Neural crest cell (in vitro differentiated cells): ENCODE measurements at places on chromosomes 12 and 14.

DNA sequence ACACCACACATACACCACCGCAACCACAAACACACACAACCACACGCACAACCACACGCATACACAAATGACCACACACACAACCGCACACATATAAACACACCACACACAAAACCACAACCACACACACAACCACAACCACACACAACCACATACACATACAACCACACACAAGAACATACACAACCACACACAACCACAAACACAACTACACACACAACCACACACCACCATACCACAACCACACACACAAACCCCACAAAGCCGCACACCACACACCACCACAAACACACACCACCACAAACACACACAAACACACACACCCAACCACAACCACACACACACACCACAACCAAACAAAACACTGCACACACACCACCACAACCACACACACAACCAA lies 107.5 kb upstream of the FZD10 start:
- DNase-seq, result no peak

DNA sequence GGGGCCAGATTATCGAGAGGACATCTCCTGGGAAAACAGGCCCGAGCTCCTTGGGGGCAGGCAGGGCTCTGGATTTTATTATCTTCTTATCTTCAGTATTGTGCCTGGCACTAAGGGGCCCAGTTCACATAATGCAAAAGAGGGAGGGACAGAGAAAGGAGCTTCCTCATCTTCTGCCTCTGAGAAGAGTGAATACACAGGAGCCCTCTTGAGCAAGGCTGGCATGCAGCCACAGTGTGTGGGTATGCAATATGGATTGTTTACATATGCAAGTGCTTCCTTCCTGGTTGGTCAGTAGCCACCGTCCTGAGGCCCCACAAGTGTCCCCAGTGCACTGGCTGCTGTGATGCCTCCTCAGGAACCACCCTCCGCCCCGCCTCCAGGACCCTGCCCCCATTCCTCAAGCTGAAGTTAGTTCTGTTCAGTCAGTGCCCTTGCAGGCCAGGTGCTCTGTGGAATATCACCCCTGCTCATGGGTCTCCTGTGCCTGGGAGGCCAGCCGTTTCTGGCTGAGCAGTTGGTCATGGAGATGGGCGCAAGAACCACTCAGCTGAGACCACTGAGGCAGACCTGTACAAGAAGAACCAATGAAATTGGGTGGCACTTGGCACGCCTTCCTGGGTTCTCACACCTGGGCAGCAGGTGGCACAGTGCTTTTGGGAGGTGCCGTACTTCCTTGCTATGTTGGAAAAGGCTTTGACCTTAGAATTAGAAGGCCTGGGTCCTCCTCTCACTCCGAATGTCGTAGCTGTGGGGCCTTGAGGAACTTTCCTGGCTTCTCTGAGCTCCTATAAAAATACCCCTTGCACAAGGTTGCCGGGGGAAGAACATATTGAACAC lies 35.1 kb upstream of the ACTN1 start:
- DNase-seq, result no peak

DNA sequence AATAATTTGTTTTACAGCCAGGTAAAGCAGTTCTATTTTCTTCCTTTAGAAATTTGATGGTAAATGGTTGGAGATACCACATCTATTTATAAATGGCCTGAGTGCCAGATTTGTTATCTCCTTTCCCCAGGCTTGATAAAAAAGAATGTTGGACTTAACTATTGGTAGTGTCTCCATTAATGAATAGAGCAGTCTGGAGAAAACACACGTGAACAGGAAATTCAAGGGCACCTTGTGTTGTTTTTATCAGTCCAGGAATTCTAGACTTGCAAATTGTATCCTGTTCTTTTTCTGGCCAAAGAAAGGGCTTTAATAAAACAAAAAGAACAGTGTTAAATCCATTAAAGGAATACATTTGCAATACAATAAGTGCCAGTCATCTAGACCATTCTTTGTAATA lies 40.8 kb upstream of the BMAL2 start:
- DNase-seq, result no peak

DNA sequence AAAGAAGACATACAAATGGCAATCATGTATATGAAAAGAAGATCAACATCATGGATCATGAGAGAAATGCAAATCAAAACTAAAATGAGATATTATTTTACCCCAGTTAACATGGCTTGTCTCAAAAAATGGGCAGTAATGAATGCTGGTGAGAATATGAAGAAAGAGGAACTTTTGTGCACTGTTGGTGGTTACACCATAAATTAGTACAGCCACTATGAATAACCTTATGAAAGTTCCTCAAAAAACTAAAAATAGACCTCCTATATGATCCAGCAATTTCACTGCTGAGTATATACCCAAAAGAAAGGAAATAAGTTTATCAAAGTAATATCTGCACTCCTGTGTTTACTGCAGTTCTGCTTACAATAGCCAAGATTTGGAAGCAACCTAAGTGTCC lies 151.7 kb downstream of the PDZRN4 start:
- DNase-seq, result no peak

- DNase-seq, result no peak
Observed at GRCh38 chr12:66132408-66132807, 1.9 kb upstream of the LLPH start.

GRCh38 chr12:20451761-20452160 lies 83.4 kb downstream of the PDE3A start:
- DNase-seq, result no peak

GRCh38 chr14:37172024-37172869 lies at the start of gene SLC25A21:
SLC25A21 (minus strand) TSS chr14:37172606.
- peak; percentile 67 for DNase-seq

- no peak for DNase-seq
Observed at GRCh38 chr12:11238275-11238674, 31.2 kb downstream of the PRB3 start.

DNA sequence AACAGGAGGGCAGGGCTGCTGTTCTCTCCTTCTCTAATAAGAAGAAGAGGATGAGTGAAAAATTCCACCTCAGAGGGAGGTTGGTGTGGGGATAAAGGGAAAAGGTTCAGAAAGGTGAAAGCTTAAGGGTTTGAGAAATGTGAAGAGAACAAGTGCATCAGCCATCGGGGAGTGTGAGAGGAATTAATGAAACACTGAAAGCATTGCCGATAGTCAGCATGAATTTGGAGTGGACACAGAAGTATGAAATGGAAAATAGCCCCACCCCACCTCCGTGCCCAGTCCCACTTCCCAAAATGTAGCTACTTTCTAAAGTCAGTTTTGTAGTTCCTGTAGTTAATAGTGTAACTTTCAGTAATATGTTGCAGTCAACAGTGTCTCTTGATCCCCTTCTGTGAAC lies 33.4 kb downstream of the DIP2B start:
- DNase-seq, result no peak

GRCh38 chr12:27272373-27273028 lies 28.4 kb downstream of the STK38L start:
- DNase-seq, result no peak

GRCh38 chr14:104284107-104284592 lies 145.8 kb downstream of the KIF26A start:
- no peak for DNase-seq

GRCh38 chr12:54287261-54288157 lies 7.0 kb downstream of the HNRNPA1 start:
- DNase-seq, result no peak

DNA sequence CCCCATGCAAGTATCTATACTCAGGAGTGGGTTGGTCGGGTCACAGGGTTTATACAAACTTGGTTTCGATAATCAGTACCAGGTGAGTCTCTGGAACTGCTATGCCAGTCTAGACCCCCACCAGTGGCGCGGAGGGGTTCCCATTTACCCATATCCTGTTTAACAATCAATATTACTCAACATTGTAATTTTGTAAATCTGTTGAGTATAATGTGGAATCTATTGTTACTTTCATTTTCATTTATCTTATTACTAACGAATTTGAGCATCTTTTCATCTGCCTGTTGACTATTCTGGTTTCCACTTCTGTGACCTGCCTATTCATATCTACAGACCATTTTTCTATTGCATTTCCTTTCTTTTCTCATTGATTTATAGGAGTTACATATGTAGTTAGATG lies 275.2 kb upstream of the CRY1 start:
- DNase-seq, result no peak

- no peak for DNase-seq
Observed at GRCh38 chr12:92199819-92200576, 54.4 kb upstream of the BTG1 start.

GRCh38 chr12:6330192-6330591 lies 11.7 kb downstream of the TNFRSF1A start:
- no peak for DNase-seq

DNA sequence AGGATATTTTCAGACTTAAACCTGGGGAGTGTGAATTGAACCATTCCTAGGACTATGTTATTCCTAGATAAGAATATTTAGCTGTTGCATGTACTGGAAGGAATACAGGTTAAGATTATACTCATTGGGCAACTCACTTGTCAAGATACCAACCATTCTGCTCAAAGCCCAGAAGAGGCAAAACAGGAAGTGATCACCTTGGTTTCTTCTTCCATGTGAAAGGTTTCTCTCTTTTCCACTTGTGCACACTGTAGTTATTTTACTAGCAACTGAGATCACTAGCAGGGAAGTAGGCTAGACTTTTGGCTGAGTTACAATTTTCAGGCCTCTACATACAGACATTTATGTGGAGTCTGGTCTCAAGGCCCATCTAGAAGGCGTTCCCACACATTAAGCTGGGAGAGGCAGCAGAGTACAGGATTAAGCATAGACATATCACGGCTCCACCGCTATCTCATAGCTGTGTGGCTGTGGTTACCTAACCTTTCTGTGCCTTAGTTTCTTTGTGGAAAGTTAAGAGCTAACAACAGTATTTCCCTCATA lies 83.9 kb upstream of the FERMT2 start:
- DNase-seq, result no peak

DNA sequence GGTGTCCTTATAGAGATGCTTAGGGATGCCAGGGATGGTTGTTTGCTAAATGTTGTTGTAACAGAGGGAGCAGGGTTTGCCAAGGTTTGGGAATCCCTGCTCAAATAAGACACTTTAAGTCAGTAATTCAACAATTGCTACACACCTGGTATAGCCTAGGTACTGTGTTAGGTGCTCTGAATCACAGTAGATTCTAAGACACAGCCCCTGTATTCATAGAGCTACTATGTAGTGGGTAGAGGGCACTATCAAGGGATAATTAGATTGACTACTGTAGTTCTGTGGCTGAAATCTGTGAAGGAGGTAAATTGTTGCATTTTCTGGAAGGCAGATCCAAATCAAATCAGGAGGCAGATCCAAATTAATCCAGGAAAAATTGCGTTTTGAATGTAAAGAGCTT lies 149.2 kb downstream of the C12orf75 start:
- DNase-seq, result no peak

- no peak for DNase-seq
Observed at GRCh38 chr12:62692884-62693283, 226.3 kb downstream of the MON2 start.

DNA sequence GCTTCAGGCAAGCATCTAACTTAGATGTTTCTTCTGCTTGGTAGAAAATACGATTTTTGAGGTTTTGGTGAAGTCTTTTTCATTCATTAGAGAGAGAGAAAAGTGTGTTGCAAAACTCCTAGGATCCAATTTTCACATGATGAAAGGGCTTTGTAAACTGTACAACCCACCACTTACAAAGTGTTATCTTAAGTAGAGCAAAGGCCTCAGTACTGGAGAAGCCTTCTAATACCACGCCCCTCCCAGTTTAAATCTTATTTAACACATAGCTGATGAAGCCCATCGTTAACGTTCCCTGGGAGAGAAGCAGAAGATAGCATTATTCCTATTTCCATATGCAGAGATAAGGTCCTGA lies 869 bp downstream of the APOLD1 start:
- DNase-seq, result no peak

- no peak for DNase-seq
Observed at GRCh38 chr12:80472911-80473500, 29.0 kb downstream of the PTPRQ start.

GRCh38 chr12:11833174-11833895 lies 183.9 kb downstream of the ETV6 start:
- no peak for DNase-seq

DNA sequence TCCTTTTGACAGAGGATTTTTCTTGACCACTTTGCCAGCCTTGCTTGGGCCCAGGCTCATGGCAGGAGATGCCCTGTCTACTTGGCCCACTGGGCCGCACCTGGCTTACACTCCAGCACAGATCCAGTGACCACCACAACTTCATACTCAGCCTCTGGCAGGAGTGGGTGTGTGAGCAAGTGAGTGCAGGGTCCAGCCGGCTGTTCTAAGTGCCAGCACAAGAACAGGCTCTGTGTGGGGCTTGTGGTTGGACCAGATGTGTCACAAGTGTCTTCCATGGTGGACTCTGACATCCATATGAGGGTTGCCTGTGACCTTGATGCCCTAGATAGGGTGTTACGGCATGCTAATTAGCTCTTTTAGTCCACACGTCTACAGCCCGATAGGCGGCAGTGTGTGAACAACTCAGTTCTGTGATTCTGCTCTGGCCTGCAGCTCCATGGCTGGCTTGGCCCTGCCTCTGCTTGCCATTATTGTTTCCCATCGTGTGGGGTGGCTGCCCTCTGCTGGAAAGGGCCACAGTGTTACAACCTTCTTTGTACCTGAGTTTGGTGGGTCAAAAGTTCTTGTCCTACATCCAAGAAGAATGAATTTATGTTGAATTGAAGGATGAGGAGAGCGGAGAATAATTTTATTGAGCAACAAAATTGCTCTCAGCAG lies 1089.1 kb downstream of the SLC6A15 start:
- DNase-seq, result no peak

DNA sequence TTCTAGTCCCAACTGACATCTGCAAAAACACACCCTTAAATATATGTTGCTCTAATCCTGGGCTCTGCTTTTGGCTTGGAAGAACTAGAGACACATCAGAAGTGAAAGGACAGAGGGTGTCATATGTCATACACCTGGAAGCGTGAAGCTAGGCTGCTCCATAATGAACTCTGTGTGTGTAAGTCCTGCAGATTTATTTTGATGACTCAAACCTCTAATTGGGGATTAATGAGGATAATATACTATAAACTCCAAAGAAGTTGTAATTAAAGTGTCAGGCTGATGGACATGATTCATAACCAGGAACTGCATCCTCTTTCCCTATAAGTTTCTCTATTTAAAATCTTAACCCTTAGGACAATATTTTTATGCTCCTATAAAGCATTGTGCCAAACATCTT lies 4.4 kb upstream of the KCNK10 start:
- no peak for DNase-seq

DNA sequence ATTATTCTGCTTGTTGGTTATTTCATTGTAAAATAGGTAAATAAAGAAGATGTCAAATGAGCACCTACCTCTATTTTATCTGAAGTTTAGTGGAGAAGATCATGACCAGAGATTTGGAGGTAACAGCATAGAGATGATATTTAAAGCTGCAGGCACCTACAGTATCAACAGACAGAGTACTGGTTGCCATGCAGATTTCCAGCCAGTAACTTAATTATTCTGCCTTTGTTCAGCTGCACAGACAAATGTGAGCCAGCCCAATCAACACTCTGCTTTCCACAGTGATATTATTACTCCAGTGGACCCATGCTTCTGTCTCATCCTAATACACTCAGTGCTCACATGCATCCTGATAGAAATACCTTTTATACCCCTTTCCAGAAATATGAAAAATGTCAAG lies 348.5 kb upstream of the RGS6 start:
- DNase-seq, result no peak

- DNase-seq, result no peak
Observed at GRCh38 chr12:60872219-60872618, 1276.4 kb downstream of the SLC16A7 start.

GRCh38 chr12:75294336-75294735 lies 35.8 kb downstream of the CAPS2 start:
- no peak for DNase-seq

GRCh38 chr12:49365542-49365941 lies 1.7 kb upstream of the SPATS2 start:
- no peak for DNase-seq
